ENCODE measurements at places on chromosomes 3 and 15.

GRCh38 chr3:146739203-146739671, 134.1 kb upstream of the PLSCR5 start:
- DNase-seq = no peak

GRCh38 chr3:53493963-53494791, at the start of gene CACNA1D:
CACNA1D (plus strand) TSS chr3:53494611; CDS start chr3:53495167, 556 bp downstream.
- DNase-seq = peak; percentile 78

DNA sequence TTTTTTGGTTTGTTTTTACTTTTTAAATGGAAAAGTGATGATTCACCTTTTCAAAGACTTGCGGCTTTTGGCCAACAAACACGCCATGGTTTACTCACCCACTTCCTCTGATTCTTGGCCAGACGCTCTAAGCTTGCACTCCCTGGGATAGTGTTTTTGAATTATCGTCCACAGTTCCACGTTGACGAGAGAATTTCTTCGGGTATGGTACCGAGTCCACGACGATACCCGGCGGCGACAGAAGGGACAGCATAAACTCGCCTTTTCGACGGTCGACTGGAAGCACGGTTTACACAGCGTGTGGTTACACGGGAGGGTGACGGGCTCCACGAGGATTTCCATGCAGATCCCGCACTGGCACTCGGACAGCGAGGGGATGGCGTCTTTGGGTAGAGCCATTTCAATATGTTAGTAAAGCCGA, 783 bp downstream of the RNF168 start:
- no peak for DNase-seq

DNA sequence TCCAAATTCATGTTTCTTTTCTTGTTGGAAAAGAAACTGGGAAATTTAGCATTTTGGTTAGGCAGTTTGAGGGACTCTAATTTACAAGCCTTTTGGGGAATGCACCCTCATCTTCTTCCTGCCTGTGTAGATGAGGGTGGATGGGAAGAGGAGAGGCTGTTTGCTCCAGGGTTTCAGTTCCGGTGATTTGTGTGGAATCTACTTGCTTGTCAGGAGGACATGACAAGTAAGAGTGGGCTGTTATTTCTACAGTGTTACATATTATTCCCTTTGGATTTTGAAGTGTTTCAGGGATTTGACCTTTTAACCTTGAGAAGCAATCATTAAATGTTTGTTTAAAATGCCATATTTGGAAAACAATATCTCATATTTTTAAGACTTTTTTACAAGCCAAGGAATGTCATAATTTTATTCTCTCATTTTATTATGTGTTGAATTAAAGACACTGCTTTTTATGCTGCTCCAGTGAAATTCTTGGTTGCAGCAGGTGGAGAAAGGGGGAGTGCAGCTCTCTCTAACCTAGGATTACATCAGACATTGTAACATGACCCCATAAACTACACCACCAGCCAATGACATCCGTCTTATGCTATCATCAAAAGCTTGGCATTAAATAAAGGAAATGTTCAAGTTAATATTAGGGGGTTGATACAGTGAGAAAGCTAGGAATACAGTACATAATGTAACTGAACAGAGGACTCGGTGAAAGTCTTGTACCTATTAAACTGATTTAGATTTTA, 30.2 kb downstream of the PLAAT1 start:
- DNase-seq = no peak

GRCh38 chr3:60322298-60322856, 928.9 kb downstream of the FHIT start:
- DNase-seq = no peak

GRCh38 chr3:119350114-119350513, 55.9 kb downstream of the ARHGAP31 start:
- no peak for DNase-seq

All from substantia nigra (tissue), 51 donors.